Diencephalon (tissue), 1 donor: ENCODE measurements at places on chromosomes 13 and 19. TPM values are rescaled to one million over a fixed set of nuclear protein-coding genes. Genes with fewer than 3 reads are reported as not detected.

The GSK3A gene
- total RNA-seq = 34.6 TPM

The RASAL3 gene
- total RNA-seq = 1.2 TPM

The A1BG gene
- 1.2 TPM for total RNA-seq

The CPT1C gene
- 54.4 TPM for total RNA-seq

The EXOC3L2 gene
- total RNA-seq = 0.23 TPM

The PSG4 gene
- not detected for total RNA-seq

The TOMM40 gene
- 32.3 TPM for total RNA-seq

The PLPP2 gene
- total RNA-seq = 5.3 TPM

The CYP2F1 gene
- not detected for total RNA-seq

The WDR83 gene
- 12.9 TPM for total RNA-seq

The NMRK2 gene
- total RNA-seq = not detected

The POSTN gene
- total RNA-seq = 4.8 TPM

The MCEMP1 gene
- total RNA-seq = not detected

The CYP2A6 gene
- total RNA-seq = 0.23 TPM

The KHSRP gene
- 113 TPM for total RNA-seq

The CBLC gene
- 0.23 TPM for total RNA-seq

The PSMC4 gene
- total RNA-seq = 91.1 TPM

The PRX gene
- 2.5 TPM for total RNA-seq

The ZNF154 gene
- total RNA-seq = 31.4 TPM

The IGFL2 gene
- total RNA-seq = 0.92 TPM

The NAXD gene
- 32.3 TPM for total RNA-seq

The GPR18 gene
- not detected for total RNA-seq

The C13orf46 gene
- 0.23 TPM for total RNA-seq
